ENCODE measurements at places on chromosomes 5 and 9. TPM values are rescaled to one million over a fixed set of nuclear protein-coding genes. Genes with fewer than 3 reads are reported as not detected.

DNA sequence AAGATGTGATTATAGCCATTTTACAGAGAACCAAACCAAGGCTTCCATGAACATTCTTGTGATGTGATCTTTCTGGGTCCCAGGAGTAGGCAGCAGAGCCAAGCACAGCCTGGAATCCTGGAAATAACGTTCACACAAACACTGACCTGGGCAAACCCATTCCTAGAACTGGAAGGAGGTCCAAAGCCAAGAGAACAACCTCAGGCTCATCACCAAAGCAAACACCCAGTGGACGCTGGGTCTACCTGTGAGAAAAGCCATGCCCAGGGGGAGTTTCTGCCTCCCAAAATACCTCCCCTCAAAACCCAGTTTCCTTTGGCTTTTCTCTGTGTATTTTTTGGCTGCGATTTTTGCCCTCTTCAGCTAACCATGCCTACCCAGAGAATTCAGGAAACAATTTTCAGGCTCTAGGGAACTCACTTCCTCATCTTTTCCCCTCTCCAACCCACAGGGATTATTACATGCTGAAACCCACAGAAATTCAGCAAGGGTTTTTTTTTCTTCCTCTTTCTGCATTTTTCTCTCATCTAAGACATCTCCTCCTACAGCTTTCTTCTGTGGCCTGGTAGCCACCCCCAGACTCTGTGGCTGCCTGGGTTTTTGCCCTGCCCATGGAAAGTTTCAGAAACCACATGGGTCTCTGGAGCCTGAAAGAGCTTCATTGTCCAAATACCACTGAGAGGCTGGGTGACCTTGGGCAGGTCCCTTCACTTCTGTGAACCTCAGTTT lies 75.0 kb downstream of the TNC start:
- DNase-seq, result no peak

TERT gene
- total RNA-seq, result not detected

GRCh38 chr5:113296676-113297075 lies 138.1 kb downstream of the TSSK1B start:
- no peak for DNase-seq

GRCh38 chr9:22238809-22239684 lies 207.6 kb upstream of the DMRTA1 start:
- DNase-seq, result peak; percentile 7

DRD1 gene
- total RNA-seq, result 18.3 TPM

- no peak for DNase-seq
Measured at GRCh38 chr9:119501374-119501773, 132.1 kb upstream of the BRINP1 start.

PAX5 gene
- total RNA-seq, result not detected

SCGB3A1 gene
- total RNA-seq, result not detected

DNA sequence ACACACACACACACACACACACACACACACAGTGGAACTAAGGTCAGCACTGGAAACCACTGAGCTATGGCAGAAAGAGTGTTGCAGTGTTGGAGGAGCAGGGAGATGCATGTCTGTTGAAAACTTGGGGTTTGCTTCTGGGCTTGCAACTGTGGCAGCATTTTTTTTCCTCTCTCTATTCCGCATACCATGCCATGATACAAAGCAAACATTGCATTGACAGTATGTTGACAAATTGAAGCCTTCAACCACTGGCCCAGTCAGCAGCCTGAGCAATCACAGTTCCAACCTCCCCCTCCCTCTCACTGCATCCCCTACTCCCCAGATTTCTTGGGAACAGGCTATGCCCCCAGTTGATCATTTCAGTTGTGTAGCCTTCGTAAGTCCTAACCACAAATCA lies 478.1 kb upstream of the WWC1 start:
- DNase-seq, result no peak

IL5 gene
- not detected for total RNA-seq

GDA gene
- total RNA-seq, result 21.6 TPM

IL3 gene
- total RNA-seq, result not detected

GRCh38 chr5:167798448-167798847 lies 493.0 kb upstream of the WWC1 start:
- DNase-seq, result no peak

ENTPD2 gene
- total RNA-seq, result 0.82 TPM

PCDHA1 gene
- 8.6 TPM for total RNA-seq

- no peak for DNase-seq
Measured at GRCh38 chr9:2992427-2992826, 148.5 kb upstream of the PUM3 start.

DNA sequence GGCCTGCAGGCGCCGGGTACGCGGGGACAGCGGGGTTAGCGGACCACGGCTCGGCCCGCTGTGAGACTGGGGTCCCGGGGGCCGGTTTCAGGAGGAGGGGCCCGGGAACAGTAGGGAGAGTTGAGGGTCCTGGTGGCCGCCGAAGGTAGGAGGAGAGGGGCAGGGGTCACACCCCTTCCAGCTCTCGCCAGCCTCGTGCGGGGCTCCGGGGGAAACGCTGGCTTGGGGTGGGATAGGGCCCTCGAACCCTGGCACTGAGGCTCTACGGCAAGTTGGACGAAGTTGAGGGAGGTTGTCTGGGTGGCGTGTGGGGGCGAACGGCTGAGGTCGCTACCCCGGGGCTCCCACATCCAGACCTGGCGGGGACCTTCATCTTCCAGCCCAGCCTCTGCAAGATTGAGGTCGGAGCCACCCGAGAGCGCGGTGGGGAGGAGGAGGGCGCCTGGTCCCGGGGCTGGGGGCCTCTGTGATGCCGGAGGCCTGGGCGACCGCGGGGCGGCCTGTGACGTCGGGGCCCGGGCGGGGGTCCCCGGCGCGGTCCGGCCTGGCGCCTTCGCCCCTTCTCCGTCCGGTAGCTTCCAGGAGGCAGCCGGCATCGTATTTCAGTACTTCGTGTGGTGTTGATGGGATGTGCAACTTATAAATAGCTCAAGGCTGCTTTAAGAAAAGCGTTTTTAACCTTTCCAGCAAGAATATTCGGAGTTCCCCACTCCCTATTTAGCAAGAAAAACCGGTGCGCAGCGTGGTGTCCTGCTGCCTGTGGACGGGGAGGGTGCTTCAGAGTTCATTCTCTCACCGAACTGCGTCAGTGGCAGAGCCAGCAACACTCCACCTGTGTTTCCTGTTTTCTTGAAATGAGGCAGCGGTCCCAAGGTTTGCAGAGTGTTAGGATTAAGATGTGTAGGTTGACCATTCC lies 902 bp downstream of the HABP4 start:
- DNase-seq, result peak; percentile 33

GRCh38 chr9:17936365-17936764 lies 357.5 kb downstream of the SH3GL2 start:
- no peak for DNase-seq

- no peak for DNase-seq
Measured at GRCh38 chr9:135589596-135590485, 28.3 kb downstream of the PAEP start.

DNA sequence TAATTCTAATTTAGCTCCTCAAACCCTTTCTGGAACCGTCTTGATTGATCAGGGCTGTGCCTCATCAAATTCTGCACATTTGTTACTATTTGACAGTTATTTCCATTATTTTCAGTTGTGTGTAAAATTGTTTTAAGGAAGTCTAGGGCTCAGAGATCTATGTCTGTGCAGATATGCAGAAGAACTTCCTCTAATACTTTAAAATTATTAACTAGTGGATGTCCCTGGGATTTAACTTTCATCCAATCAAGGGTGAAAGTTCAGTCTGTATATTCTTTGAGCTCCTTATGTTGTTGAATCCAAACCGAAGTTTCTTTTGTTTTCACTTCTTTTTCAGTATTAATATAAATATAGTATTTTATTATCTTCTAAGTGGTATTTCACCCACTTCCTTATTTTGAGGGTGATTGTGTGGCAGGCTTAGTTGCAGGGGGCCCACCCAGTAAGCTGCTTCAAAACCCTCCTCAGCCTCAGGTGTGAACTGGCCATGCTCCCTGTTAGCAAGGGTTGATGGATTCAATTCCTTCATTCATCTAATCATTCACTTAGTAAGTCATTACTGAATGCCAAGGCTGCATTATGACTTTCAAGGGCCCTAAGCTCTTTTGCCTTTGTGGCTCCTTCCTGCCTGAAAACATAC lies 2.1 kb upstream of the CAMLG start:
- no peak for DNase-seq

FBP1 gene
- not detected for total RNA-seq

BTNL9 gene
- total RNA-seq, result 2.9 TPM

DNA sequence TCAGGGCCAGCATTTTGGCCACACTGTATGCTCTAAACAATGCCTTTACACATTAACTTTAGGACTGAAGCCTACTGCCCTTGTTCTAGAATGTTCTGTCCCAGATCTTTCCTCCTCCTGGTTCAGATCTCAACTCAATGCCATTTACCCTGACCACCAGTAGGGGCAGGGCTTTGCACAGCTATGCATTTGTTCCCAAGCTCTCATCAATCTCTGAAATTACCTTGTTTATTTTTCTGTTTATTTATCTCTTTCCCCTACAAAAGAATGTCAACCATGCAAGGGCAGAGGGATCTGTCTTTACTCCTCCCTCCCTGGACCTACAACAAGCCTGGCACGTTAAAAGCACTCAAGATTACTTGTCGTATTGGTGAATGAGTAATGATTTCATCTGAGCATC lies 612.9 kb downstream of the BNC2 start:
- DNase-seq, result no peak

DNA sequence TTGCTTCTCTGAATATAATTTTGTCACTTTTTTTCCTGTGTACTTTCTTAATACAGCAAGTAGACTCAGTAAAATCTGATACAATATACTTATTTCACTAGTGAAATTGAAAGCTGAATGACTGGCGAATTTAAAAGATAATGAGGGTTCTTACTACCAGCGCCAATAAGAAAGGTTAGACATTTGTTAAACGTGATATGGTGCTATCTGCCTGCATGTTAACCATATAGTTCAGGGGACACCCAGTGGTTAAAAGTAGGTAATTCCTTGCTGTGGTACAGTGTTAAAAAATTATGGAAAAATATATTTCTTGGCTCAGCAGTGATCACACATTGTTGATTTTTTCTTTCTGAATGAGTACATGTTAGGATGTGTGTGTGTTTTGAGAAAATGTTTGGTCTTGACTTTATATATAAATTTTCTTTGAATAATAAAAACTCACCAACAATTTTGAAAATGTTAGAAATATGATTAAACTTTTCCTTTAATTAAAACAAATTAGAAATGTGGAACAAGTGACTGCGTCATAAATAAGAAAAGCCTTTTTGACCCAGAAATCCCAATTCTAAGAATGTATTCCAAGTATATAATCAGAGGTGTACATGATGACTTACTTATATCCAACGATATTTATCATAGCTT lies 25.8 kb downstream of the CAST start:
- DNase-seq, result no peak

OBP2A gene
- total RNA-seq, result not detected

DNA sequence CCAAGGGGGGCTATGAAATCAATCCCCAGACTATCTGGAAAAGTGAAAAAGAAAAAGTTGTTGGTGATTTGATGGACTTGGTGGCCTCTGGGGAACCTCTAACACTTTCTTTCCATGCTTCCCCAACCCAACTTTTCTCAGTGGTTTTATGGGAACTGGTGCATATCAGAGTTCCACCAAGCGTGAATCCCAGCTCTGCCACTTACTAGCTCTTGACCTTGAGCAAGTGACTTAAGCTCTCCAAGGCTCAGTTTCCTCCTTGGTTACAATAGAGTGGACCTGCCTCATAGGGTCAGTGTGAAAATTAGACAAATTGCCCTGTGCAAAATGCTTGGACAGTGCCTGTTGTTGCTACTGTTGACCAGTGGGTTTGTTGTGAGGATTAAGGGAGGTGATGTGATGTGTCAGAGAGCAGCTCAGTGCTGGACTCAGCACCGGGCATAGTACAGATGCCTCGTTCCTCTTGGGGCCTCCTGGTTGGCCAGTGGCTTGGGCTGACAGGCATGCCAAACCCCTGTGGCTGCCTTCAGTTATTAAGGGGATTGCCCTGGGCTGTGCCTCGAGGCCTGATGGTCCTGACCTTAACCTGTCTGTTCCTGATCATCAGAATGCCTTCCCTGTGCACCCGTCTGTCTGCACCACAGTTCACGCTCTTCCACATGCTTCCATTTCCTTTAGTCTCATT lies 49.3 kb downstream of the COL15A1 start:
- no peak for DNase-seq

DNA sequence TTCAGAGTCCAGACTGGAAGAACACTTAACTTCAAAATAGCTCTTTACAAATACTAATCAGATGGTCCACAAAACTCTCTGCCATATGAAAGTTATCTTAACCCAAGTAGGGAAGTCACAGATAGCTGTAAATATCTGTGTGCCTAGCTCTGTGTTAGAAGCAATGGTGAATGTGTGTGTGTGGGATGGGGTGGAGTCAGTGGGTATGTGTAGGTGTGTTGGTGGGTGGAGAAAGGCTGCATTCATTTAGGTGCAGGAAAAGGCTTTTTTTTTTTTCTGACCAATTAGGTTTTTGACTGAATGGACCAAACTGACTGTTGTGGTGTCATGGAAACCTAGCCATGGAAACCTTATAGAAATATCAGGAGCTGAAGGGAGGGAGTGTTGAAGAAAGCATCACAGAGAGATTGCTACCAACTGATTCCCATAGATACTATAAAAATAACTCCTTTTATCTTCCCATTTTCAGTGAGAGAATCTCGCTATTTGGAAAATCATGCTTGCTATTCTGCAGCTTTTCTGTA lies 156.2 kb upstream of the NR3C1 start:
- no peak for DNase-seq

GRCh38 chr9:75418518-75418917 lies 330.2 kb downstream of the OSTF1 start:
- no peak for DNase-seq

DNA sequence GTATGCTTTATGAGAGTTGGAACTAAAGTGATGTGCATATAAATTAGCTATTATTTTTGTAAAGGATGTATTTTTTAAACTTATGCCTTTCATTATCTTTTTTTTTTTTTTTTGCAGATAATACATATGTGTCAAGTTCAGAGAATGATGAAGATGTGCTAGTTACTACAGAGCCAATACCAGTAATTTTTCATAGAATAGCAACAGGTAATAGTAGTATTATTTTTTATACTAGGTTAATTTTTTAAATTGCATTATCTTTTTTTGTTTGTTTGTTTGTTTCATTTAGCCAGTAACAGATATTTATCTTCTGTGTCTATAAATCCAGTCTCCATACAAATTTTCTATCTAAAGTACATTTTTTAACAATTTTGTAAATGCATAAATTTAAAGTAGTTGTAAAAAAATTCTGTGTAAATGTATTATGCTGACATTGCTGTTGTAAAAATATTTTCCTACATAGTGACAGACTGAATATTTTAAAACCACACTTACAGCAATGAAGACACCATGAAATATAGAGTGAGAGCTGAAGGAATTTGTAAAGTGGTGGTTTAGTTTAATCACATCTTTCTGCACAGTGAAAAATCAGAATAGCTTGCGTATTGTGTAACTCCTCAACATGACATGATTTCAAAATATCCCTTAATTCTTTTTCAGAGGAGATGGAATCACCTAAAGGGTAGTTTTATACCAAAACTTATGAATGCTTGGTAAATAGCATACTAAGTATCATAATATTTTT lies 93.3 kb downstream of the PARP8 start:
- DNase-seq, result no peak

GRCh38 chr5:75614176-75614575 lies 2.9 kb downstream of the ANKDD1B start:
- no peak for DNase-seq
